ENCODE measurements at places on chromosomes 13 and 19.

DNA sequence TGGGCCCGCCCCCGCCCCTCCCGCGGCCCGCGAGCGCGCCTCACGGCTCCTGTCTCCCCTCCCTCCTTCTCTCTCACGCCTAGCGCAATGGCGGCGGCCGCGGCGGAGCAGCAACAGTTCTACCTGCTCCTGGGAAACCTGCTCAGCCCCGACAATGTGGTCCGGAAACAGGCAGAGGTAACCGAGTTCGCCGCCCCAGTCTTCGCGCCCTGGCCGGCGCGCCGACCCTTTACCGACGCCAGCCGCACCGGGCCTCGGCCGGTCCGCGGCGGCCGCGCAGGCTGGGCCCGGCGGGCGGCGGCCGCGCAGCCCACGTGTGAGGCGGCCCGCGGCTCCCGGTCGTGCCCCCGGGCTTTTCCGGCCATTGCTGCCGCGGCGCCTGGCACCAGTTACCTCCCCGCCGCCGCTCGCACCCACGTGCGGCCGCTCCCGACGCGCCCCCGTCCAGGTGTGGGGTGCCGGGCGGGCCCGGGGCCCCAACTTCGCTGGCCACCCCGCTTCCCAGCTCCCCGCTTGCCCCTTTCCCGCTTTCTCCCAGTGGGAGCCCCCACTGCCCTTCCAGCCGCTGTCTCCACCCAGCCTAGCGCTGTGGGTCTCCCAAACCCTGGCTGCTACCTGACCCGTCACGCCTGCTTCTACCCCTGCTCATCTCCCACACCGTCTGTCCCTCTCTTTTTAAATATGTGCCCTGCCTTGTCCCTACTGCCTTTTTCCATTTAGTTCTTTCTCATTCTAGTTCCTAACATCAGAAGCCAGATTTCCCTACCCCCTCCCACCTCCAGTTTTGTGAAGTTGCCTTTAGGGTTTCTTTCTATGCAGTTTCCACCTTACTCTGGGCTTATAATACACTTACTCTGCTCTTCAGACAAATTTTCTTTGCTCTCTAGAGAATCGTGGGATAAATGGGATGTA is 23.4 kb downstream of the IPO5 start:
- DNase-seq = no peak

- DNase-seq = no peak
Observed at GRCh38 chr13:73571376-73571775, 512.6 kb downstream of the KLF5 start.

GRCh38 chr13:48175185-48175584 is 57.8 kb upstream of the ITM2B start:
- DNase-seq = no peak

DNA sequence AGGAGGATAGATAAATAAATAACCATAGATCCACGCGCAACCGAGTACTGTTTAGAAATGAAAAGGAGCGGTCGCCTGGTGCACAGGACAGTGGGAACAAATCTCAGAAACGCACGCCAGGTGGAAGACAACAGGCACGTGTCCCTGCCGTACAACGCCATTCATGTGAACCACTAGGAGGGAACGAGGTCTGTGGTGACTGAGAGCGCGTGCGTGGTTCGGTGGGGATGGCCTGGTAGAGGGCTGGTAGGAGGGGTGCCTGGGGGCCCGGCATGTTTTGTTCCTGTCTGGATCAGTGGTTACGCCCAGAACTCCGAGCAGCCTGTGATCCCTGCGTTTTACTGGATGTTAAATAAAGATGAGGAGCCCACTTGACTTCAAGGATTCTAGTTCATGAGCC is 111.9 kb downstream of the KDM4B start:
- no peak for DNase-seq

DNA sequence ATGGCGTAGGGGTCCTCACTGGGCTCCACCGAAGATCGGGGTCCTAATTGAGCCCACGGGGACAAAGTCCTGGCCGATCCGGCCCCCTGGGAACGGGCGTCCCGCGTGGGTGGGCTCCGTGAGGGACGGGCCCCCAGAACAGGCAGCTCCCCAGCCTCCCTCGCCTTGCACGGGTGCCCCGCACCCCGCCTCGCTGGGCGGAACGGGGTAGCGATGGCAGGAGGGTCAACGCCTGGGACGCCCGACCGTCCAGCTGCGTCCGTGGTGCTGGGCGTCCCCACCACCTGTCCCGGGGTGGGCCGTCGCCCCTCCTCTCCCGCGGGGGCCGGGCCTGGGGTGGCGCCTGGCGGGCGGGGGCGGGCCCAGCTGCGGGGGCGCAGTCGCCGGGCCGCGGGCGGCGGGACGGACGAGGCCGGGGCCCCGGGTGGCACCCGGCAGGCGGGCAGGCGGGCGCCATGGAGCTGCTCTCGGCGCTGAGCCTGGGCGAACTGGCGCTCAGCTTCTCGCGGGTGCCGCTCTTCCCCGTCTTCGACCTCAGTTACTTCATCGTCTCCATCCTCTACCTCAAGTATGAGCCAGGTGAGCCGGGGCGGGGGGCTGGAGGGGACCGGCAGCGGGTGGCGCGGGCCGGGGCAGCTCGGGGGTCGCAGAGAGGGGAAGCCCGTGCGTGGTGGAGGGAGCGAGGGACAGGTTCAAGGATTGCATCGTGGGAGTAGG is at the start of gene TMEM38A:
TMEM38A (plus strand) TSS at position 377 of the 717 bp plus-strand sequence; CDS start at position 456, 79 bp downstream.
- no peak for DNase-seq

DNA sequence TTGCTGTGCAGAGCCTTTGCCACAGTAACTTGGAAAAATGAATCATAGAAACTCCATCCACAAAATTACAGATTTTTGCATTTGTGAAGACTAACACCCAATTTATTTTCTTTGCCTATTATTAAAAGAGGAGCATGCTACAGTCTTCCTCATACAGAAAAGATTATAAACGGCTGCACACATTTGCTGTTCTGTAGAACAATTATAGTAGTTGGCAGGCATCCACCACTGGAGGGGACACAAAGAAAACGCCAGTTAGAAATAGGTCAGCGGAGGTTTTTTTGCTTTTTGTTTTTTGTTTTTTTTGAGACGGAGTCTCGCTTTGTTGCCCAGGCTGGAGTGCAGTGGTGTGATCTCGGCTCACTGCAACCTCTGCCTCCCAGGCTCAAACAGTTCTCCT is 51.6 kb downstream of the SACS start:
- no peak for DNase-seq

GRCh38 chr19:34366738-34367623 is 2.0 kb downstream of the GPI start:
- no peak for DNase-seq

- DNase-seq = peak; percentile 5
Observed at GRCh38 chr19:9431475-9431874, 3.9 kb downstream of the ZNF266 start.

- DNase-seq = no peak
Observed at GRCh38 chr13:108315273-108315672, 45.8 kb downstream of the TNFSF13B start.

GRCh38 chr13:26558987-26559386 is 1.5 kb downstream of the WASF3 start:
- no peak for DNase-seq

Measured in keratinocyte (primary cell).